NCI-H1930 (cell line): ENCODE measurements at places on chromosomes 2 and 18.
A peak's percentile ranks its signal among the peaks of the same experiment; 100 is the strongest.

- no peak for DNase-seq
Measured at GRCh38 chr18:35227254-35227653, 13.6 kb upstream of the ZNF397 start.

DNA sequence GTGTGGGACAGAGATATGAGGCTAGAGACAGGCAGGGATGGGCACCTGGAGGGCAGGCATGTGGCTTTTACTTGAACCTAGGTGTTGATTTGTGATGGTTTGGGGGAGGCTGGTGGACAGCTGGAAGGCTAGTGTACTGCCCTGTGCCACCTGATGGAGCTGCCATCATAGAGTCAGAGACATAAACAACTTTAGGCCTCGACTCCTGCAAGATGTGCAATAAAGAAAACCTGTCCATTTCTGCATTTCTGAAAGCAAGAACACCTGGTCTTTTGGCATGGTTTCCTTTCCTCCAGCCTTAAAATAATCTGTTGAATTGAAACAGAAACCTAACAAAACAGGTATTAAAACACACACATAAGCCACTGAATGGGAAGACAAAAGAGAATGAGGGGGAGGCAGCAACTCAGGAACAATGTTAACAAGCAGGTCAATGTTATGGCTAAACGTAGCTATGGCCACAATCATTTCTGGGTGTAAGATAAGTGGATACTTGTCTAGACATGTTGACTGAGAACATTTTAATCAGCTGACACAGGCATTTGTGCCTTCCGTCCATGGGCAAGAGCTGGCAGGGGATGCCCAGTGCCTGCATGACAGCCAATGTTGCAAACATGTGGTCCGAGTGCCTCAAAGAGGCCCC, 87.8 kb downstream of the KCTD1 start:
- DNase-seq: no peak

- DNase-seq: no peak
Measured at GRCh38 chr2:181308766-181309515, 148.2 kb upstream of the ITGA4 start.

DNA sequence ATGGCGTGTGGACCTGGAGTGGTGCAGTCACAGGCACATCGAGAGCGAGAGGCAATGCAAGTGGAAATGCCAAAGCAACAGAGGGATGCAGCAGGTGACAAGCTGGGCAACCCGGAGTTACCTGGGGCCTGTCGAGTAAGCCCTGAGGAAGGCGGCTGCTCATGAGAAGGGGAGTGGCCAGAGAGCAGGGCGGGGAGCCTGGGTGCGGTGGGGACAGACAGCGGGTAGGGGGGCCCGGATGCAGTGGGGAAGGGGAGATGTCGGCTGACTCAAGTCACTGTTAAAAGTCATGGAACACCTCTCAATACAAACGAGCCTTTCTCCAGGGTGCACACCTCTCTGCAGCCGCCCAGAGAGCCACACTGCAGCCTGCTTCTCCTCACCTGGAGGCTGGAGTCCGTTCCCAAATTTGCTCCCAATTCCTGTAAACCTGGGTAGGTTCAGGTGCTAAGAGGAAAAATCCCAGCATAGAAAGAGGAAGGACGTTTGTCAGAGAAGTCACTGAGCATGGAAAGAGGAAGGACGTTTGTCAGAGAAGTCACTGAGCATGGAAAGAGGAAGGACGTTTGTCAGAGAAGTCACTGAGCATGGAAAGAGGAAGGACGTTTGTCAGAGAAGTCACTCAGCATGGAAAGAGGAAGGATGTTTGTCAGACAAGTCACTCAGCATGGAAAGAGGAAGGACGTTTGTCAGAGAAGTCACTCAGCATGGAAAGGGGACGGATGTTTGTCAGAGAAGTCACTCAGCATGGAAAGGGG, 71.7 kb upstream of the TWIST2 start:
- no peak for DNase-seq

GRCh38 chr2:174577967-174578589, 19.5 kb downstream of the WIPF1 start:
- no peak for DNase-seq

DNA sequence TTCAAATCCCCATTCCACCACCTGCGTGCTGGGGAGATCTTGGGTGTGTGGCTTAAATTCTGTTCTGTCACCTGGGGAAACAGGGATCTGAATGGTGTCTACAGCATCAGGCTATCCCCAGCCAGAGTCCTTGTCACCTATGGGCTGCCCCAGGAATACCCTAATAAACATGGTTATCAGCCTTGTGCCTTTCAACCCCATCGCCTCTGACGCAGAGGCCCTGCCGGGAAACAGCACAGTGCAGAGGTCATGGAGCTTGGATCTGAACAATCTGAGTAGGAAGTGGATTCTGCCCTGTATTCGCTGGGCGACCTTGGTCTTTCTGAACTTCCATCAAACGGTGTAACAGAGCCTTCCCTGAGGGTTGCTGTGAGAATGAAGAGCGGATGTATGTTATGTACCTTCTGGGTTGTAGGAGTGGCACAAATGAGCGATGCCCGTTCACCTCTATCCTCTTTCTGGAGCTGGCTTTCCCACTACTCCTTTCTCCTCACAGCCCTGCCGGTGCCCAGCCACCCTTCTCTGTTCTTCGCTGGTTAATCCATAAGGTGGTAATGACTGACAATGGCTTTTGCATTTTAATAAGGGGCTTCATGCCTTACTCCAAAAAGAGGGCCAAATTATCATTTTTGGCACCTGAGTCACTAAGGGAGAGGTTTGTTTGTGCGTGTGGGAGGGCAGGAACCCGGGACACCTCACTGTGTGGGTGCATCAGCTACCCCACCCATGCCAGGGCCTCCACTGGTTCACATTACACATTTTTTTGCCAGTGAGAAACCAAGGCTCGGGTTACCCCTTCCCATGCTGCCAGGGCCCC, 256.5 kb downstream of the MYCN start:
- no peak for DNase-seq

DNA sequence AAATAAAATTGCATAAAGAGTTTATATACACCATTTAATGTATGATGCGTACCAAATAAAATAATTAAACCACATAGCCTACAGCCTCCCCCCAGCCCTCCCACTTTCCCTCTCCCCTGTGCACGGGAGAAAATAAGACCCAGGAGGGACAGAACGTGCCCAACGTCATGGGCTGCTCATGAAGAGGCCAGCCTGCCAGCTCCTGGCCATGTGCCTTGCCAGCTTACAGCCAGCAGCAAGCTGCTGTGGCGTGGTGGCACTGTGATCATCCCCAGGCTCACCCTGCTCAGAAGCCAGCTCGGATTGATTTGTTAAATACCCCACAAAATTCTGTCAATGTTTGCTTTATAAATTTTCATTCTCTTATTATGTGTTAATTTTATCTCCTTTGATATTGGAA, 7.6 kb downstream of the GPR148 start:
- DNase-seq: no peak

GRCh38 chr2:84641021-84641420, 124.7 kb downstream of the DNAH6 start:
- DNase-seq: no peak

DNA sequence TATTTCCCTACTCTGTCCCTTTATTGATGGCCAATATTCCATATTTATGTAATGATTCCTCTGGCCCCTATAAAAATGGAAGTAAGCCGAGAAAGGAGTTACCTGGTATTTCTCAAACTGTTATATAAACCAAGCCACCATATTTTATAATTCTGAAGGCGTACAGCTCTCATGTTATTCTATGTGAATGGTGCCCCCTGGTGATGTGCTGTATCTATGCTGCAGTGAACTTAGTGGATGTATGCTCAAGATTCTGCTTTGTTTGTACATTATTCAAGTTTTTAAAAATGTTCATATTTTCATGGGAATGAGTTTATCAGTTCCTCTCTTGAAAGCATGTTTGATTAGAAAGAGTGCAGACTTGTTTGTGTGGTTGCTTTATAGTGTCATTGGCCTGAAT, 194.5 kb upstream of the LRRTM1 start:
- peak; percentile 54 for DNase-seq

GRCh38 chr18:12305211-12305610, 2.8 kb upstream of the TUBB6 start:
- DNase-seq: no peak

GRCh38 chr2:180505203-180505602, 475.2 kb upstream of the UBE2E3 start:
- no peak for DNase-seq

GRCh38 chr2:217360781-217361482, 501.1 kb upstream of the TNP1 start:
- DNase-seq: no peak

DNA sequence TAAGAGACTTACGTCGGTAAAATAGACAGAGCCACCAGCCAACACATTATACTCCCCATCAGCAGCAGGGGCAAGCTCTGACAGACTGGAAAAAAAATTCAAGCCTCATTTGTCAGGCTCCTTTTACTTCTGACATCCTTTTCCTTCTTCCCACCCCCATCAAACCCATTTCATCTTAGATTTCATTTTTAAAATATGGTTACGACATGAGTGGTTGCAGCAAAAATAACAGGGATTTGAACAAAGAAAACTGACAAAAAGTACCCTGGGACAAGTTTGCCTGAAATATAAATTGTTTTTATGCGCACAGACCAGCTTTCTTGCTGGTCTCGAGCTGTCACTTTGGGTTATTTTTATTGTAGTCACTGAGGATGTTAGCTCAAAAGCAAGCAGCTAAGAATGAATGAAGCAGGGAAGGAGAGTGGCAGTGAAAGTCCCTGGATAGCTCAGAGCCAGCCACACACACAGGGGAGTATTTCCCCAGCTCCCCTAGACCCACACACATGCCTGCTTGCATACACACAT, 30.7 kb upstream of the LINC00305 start:
- DNase-seq: no peak

GRCh38 chr2:230864605-230865306, at the start of gene ITM2C:
Gene ITM2C (plus strand): TSS chr2:230864942. CDS start chr2:230865026, 84 bp downstream.
- DNase-seq: peak; percentile 84

DNA sequence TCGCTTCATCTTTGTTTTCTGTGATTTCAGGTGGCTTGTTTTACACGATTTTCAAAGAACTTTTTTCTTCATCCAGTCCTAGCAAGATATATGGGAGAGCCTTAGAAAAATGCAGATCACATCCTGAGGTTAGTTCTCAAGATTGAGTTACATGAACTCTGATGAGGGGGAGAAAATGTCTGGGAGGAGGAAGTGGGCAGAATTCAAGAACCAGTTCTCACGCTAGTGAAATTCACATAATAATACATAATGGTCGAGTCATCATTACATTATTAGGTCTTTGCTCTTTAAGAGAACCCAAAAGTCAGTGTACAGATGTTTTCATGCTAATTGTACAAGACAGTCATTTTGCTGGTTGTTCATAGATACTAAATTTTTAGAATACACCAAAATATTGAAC, 7.0 kb downstream of the TIMM21 start:
- no peak for DNase-seq

GRCh38 chr2:239778042-239778851, 246.9 kb downstream of the NDUFA10 start:
- DNase-seq: no peak

GRCh38 chr2:32712870-32713269, 85.0 kb downstream of the TTC27 start:
- DNase-seq: no peak

- no peak for DNase-seq
Measured at GRCh38 chr2:180992994-180993393, 12.6 kb downstream of the UBE2E3 start.

GRCh38 chr2:119641562-119642258, 37.3 kb upstream of the TMEM177 start:
- DNase-seq: peak; percentile 58

DNA sequence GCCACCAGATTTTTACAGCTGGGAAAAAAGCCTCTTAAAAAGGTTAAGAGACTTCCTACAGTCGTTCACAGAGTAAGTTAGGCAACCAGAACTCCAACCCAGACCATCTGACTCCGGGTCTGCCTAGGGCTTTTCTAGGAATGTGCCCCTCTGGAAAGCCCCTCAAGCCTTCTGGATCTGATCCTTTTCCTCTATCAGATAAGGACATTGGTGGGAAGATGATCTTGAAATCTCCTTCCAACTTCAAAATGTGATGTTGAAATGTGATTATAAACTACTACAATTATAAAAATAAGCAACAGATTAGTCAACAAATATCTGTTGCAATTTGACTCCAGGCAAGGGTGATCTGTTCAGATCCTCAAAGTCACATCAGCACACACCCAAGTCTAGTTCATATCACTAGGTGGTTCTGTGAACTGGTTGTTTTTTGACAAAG, 270.4 kb downstream of the ARHGAP15 start:
- no peak for DNase-seq

DNA sequence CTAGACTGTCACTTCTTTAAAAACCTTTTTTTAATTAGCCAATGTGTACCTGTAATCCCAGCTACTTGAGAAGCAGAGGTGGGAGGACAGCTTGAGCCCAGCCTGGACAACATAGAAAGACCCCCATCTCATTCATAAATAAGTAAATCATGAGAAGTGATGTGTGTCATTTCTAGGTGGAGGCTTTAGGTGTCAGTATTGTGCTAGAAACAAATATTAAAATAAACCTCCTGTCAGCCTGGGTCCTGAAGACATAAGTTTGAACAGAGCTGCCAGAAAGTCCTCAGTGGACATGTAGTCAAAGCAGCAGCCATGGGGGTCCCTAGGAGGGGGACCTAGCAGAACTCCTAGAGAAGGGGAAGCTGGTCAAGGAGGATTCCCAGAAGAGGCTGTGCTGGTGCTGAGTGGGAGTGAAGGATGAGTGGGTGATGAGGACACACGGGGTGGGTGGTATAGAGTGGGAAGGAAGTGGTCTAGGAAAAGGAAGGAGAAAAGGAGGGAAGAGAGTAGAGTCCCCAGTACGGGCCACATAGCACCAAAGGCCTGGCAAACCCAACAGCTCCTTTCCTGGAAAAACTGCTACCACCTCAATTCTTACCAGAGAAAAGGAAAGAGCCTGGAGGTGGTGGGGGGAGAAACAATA, 316.6 kb upstream of the NCKAP5 start:
- no peak for DNase-seq

- no peak for DNase-seq
Measured at GRCh38 chr18:59814891-59815290, 84.9 kb upstream of the PMAIP1 start.

DNA sequence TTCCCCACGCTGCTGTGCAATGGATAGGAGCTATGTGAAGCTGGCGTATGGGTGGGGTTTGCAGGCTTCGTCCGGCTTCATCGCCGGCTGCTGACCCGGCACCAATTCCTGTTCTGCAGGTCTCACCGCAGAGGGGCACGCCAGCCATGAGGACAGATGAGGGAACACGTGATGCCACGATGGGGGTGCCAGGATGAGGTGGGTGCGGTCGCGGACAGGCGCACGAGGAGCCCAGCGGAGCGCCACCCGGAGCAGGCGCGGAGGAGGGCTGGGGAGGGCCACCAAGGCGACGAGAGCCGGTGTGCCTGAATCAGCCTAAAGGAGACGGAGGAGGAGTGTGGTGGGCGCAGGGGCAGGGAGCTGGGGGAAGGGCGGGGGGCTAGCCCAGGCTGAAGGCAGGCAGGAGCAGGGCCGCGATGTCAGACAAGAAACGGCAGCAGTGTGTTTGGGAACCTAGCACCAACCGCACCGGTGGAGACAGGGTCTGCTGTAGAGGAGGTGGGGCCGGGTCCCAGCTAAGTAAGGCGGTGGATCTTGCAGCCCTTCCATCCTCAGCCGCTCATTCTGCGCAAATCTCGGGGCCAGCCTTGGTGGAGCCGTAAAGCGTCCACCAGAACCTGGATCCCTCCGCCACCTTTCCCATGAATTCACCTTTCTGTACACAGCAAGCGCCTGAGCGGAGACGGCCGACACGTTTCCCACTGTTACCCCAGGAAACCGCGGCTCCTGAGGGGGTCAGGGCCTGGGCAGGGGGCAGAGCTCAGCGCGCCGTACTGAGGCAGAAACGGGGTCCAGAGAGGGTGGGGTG, 17.0 kb upstream of the CD8A start:
- DNase-seq: peak; percentile 77

- DNase-seq: no peak
Measured at GRCh38 chr2:12712881-12713280, 3.9 kb upstream of the TRIB2 start.

GRCh38 chr2:95005726-95006125, 19.8 kb upstream of the MAL start:
- DNase-seq: no peak
